Activated CD8-positive, alpha-beta memory T cell treated with anti-CD3 and anti-CD28 coated beads for 1 hour (primary cell): ENCODE measurements at places on chromosomes 6 and 20.

DNA sequence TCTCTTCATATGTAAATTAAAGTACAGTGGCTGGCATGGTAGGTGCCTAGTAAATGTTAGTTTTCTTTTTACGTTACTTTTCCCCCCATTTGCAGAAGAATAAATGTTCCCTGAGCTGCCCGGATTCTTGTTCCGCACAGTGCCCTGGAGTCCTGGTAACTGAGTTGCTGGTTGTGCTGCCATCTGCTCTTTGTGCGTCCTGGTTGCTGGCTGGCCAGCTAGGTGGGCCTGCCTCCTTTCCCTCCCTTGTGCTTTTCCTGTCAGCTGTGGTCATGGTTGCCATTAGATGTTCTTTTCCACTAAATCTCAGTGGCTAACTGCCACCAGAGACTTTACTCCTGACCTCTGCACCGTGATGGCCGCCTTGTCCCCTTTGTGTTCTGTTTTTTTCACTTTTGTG is 28.6 kb downstream of the CEP43 start:
- no peak for DNase-seq

GRCh38 chr20:12289465-12289864 is 371.8 kb downstream of the BTBD3 start:
- no peak for DNase-seq

GRCh38 chr6:99178168-99178567 is 171.3 kb downstream of the FAXC start:
- no peak for DNase-seq

DNA sequence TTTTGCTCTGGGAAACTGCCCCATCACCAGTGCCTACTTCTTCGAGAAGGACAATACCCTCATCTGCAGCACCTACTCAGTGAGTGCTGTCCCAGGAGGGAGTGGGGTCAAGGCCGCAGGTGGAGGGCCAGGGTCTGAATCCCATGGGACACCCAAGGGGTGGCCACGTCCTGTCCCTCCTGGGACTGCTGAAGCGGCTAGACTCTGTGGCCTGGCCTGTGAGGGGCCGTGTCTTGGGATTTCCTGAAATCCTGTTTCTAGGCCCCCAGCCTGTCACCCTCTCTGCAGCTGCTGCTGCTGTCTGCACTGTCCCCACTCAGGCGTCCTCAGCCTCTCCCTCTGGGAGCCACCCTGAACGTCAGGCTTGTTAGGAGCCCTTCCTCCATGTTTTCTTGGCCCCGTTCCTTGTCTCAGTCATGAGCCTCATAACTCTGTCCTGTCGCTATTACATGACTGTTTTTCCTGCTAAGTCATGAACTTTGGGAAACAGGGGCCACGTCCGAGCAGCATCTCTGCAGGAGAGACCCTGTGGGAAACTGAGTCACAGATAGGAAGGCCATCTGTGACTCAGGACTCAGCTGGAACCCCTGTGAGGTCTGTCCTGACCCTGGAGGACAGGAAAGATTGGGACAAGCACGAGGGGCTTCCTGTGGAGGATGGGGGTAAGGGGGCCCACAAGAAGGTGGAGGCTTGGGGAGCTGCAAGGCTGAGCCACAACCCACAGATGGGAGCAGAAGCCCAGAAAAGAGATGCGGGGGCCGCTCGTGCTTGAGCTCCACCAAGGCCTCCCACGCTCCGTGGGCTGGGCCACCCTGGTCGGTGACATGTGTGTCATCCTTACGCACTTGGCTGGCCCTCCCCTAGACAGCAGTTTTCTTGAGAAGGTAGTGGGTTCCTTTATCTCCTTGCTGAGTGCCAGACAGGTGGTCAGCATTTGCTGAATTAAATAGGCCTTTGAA is 49.9 kb downstream of the EFCAB8 start:
- DNase-seq = no peak

GRCh38 chr6:159977255-159977903 is 8.5 kb downstream of the IGF2R start:
- no peak for DNase-seq

GRCh38 chr20:43740642-43741041 is 13.8 kb upstream of the GTSF1L start:
- no peak for DNase-seq

GRCh38 chr6:87926687-87927086 is 121.0 kb upstream of the SPACA1 start:
- DNase-seq = no peak

DNA sequence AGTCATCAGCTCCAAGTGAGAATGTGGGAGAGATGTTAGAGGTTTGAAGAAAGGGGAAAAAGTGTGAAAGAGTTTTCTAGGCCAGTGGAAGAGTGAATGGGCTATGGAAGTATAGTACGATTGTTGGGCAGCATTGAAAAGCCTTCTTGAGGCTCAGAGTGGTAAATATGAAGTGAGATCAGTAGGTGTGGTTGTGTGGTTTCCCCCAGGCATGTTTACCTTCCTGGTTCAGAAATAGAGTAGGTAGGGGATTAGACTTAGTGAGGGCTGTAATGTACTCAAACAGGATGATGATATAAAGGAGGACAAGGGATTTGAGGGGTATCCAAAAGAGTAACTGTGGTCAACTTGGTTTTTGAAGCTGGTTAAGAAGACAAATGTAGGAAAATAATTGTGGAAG is 3.7 kb downstream of the MLIP start:
- DNase-seq = no peak

DNA sequence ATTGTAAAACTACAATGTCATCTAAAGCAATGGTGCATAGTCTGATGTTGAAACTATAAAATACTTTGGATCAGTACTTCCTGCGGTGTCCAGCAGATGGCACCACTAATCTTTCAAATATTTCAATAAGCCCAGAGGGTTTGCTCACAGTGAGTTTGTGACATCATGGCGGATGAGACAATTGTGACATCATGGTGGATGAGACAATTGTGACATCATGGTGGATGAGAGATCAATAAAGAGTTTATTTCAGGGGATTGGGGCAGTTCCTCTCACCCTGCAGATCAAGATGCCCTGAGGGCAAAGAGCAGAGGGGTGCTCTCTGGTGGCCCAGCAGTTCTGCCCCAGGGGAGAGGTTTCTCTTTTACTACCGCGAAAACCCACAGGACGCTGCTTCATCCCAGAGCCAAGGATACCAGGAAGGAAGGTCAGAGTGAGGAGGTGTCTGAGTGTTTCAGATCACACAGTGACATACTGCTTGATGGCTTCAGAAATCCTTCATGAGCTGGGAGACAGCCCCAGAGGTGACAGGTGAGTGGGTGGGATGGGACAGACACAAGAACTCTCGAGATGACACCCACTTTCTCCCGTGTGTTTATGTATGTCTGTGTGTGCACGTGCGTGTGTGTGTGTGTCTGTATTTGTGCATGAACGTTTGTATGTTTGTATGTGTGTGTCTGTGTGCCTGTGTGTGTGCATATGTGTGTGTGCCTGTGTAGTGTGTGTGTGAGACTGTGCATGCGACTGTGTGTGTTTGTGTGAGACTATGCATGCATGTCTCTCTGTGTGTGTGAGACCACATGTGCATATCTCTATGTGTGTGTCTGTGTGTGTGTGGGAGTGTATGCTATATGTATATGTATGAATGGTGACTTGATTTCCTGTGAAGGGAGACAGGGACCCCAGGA is 7.3 kb upstream of the ULBP2 start:
- DNase-seq = peak; percentile 52

- DNase-seq = no peak
Measured at GRCh38 chr20:58651559-58651945, 469 bp downstream of the STX16 start.
